T-helper 9 cell (primary cell): ENCODE measurements at places on chromosomes 3 and 15.
A peak's percentile ranks its signal among the peaks of the same experiment; 100 is the strongest.

GRCh38 chr15:99017322-99017701 lies 9.7 kb upstream of the PGPEP1L start:
- no peak for DNase-seq

DNA sequence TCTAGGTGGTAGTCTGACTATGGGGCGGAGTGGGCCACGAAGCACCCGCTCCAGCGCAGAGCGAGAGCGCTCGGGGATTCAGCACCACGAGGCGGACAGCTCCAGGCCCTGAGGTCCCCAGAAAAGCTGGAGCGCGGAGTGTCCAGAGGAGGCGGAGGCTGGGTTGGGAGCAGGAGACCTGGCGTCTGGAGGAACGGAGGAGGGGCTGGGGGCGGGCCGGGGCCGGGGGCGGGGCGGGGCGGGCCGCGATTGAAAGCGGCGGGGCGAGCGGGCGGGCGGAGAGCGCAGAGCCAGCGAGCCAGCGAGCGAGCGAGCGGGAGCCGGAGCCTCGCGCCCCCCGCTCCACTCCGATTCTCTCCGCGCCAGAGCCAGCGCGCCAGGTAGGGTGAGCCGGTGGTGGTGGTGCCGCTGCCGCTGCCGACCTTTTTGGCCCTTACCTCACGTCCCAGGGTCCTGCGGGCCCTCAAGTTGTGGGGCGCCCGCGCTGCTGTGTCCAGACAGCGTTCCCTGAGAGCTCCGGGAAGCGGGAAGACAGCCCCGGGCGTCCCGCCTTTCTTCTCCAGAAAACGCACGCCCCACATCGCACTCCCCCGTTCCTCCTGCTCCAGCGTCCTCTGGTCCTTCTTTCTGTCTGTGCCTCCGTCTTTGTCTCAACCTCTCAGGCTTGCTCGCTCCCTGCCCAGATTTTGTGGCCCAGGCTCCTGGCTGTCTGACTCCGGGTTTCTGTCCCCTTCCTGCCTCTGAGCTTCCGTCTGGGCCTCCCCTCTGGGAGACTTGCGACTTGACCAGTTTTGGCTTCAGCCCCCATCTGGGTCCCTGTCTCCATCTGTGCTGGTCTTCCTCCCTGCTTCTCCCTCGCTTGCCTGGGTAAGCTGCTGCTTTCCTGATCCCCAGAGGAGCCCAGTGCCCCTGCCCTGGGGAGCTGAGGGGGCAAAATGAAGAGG lies at the start of gene GRM2:
GRM2 (plus strand) TSS at position 281 of the 944 bp plus-strand sequence. CDS start 1,916 bp downstream, outside the sequence.
- DNase-seq, result peak; percentile 13

GRCh38 chr3:149327156-149327555 lies 6.3 kb downstream of the TM4SF18 start:
- DNase-seq, result no peak

- no peak for DNase-seq
Measured at GRCh38 chr3:67388738-67389137, 265.7 kb downstream of the SUCLG2 start.

- no peak for DNase-seq
Measured at GRCh38 chr3:16395212-16395611, 118.3 kb downstream of the RFTN1 start.

DNA sequence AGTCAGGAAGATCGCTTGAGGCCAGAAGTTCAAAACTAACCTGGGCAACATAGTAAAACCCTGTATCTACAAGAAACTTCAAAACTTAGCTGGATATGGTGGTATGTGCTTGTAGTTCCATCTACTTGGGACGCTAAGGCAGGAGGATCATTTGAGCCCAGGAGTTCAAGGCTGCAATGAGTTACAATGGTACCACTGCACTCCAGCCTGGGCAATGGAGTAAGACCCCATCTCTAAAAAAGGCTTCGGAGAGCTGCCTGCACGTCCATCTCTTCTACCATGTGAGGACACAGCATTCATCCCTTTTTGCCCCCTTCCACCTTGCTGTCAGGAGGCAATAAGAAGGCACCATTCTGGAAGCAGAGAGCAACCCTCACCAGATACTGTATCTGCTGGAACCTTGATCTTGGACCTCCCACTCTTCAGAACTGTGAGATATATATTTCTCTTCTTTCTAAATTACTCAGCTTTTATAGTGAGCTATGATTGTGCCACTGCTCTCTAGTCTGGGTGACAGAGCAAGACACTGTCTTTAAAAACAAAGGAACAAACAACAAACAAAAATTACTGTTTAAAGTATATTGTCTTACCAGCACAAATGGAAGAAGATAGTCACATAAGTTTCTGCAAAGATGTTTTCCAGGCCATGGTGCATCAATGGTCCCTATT lies 4.2 kb upstream of the BTLA start:
- no peak for DNase-seq
